ENCODE measurements at places on chromosomes 3 and 15. TPM values are rescaled to one million over a fixed set of nuclear protein-coding genes. Genes with fewer than 3 reads are reported as not detected.

GRCh38 chr3:48232734-48233133 is 8.2 kb upstream of the ZNF589 start:
- DNase-seq, result peak; percentile 60
- H3K4me3 ChIP-seq, result no peak overlapping the region
- no peak overlapping the region for H3K27ac ChIP-seq
- H3K4me1 ChIP-seq, result no peaks in the 10 kb centered on the region

- no peaks in the 10 kb centered on the region for H3K4me1 ChIP-seq
- no peaks in the 10 kb centered on the region for H3K27me3 ChIP-seq
- H3K4me3 ChIP-seq, result no peak overlapping the region
These were observed 288.7 kb downstream of the NR2F2 start for GRCh38 chr15:96619174-96619573.

DNA sequence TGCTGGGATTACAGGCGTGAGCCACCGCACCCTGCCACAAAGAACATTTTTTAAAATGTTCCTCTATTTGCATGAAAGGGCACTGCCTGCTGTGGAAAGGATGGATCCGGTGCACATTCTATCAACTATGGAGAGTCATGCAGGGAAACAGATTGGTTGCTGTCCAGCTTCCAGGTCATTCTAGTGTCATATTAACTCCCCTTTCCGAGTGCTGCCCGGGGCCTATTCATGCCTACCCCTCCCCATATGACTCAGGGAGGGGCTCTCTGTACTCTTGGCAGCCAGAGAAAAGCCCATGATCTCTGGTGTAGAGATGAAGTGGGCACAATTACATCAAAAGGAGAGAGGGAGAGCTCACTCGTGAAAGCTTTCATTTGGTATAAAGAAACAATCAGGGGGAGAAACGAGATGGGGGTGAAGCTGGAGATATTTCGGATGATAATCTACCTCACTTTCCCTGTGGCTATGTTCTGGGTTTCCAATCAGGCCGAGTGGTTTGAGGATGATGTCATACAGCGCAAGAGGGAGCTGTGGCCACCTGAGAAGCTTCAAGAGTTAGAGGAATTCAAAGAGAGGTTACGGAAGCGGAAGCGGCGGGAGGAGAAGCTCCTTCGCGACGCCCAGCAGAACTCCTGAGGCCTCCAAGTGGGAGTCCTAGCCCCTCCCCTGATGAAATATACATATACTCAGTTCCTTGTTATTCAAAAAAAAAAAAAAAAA is 16.1 kb upstream of the AHSG start:
- no peak for DNase-seq
- no peak overlapping the region for H3K4me3 ChIP-seq
- no peaks in the 10 kb centered on the region for H3K36me3 ChIP-seq
- H3K27ac ChIP-seq, result no peak overlapping the region
- H3K27me3 ChIP-seq, result peaks cover 2% of the 10 kb centered on the region

- H3K36me3 ChIP-seq, result no peaks in the 10 kb centered on the region
- H3K4me1 ChIP-seq, result peaks cover 5% of the 10 kb centered on the region
- H3K4me3 ChIP-seq, result no peak overlapping the region
- H3K27me3 ChIP-seq, result peaks cover 25% of the 10 kb centered on the region
These were observed 1.7 kb downstream of the GABRB3 start for GRCh38 chr15:26771168-26771567.

The SLC38A3 gene
- 1.7 TPM for total RNA-seq

The OTOL1 gene
- total RNA-seq, result not detected

Data from muscle of leg (tissue), 16 donors.